ENCODE measurements at places on chromosomes 7 and 10. TPM values are rescaled to one million over a fixed set of nuclear protein-coding genes. Genes with fewer than 3 reads are reported as not detected.

Gene CHPF2
- 52.5 TPM for total RNA-seq

Gene TMEM139
- 1.1 TPM for total RNA-seq

Gene CLRN3
- not detected for total RNA-seq

Gene HOXA3
- 10.8 TPM for total RNA-seq

Gene PDSS1
- 13.7 TPM for total RNA-seq

Gene VIPR2
- not detected for total RNA-seq

Measured in A549 treated with CpdA at 1 μM for 4 hours (cell line).